Fibroblast of skin of right biceps (primary cell): ENCODE measurements at places on chromosomes 11 and 22.

DNA sequence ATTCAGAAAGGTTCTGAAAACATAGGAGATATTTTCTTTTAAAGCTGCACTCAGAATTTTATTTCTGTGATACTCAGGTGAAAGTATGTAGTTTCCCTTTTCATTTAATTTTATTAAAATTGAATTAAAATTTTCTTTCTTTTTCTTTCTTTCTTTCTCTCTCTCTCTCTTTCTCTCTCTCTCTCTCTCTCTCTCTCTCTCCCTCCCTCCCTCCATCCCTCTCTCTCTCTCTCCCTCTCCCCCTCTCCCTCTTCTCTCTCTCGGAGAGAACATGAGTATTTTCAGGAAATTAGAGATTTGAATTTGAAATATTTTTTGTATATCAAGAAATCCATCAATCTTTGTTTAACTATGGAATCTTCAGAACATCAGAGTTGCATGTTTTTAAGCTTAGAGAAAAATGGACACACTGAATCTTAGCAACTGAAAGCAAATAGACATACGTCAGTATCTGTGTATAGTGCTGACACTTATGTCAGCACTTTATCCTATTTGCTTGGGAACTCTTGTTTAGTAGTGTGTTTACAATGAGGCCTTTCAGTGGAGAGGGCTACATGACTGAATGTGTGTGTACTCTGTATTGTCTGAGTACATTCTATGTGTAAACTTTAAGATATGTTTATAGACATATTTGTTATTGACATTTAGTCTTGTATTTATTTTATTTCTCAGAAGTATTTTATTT, 44.5 kb downstream of the PDE3B start:
- no peak for DNase-seq

DNA sequence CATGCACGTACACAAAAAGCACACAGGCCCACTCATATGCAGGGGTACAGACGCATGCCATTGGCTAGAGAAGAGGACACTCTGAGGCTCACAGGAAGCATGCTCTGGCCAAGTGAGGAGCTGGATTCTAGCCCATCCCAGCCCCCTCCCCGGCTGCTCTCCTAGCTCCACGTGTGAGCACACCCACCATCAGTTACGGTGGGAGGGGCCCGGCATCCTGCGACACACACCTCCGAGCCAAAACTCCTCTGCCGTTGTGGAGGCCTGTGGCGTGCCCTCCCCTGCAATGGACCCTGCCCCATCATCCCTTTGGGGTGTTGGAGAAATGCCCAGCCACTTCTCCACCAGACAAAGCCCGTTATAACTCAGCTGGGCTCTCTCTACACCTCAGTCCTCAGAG, 15.1 kb upstream of the IGSF9B start:
- no peak for DNase-seq

DNA sequence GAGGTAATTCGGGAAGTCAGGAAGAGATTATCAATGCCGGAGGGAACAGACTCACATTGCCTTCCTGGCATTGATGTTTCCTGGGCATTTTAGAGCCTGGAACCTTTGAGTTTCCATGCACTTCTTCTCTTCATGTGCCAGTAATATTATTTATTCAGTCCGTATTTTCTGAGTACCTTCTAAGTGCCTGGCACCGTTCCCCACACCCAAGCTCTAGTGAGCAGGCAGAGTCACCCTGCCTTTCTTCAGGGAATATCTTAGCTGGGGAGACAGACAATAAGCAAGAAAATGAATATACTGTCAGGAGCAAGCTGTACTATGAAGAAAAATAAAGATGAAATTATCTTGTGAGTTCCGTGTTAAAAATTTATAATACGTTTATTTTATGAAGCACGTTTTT, 136.2 kb upstream of the SEZ6L start:
- no peak for DNase-seq

DNA sequence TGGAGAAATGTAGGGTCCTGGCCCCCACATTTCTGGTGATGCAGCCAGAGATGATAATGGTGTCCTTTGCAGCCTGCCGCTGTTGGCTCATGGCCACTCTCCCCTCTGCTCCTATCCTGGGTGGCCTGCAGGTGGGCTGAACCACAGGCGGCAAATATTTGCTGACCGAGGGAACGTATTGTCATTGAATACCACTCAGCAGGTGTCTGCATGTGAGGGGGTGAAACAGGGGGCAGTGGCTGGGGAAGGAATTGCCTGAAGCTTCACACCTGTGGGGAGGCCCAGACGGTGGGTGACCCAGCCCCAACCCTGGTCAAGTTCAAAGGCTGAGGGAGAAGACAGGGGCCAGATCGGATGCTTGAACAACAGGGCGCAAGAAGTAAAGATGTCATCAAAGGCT, 73.3 kb upstream of the WNT11 start:
- DNase-seq = no peak

DNA sequence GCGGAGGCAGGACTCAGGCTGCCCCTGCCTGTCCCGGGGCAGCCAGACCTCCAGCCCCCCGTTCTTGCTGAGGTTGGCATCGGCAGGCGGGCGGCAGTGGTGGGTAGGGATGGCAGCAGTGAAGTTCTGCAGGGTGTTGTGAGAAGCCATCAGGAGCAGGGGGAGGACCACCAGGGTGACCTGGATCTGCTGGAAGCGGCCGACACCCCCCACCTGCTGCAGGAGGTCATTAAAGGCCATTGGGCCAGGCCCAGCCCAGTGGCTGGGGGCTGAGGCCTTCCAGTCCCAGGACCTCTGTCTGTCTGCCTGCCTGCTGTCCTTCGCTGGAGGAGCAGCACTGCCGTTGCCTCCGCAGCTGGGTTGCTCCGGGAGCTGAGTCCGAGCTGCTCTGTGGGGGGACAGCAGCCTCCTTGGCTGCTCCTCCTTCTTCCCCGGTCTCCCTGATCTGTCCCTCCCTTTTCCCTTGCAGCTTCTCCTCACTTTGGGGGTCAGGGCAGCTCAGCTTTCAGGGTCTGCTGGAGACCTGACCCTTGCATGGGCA, at the start of gene SLC22A6:
SLC22A6 (minus strand) TSS at position 517 of the 541 bp plus-strand sequence; CDS start at position 240, 277 bp downstream.
- DNase-seq = no peak

- peak; percentile 74 for DNase-seq
Observed at GRCh38 chr11:128765571-128766549, 72.0 kb downstream of the FLI1 start.

DNA sequence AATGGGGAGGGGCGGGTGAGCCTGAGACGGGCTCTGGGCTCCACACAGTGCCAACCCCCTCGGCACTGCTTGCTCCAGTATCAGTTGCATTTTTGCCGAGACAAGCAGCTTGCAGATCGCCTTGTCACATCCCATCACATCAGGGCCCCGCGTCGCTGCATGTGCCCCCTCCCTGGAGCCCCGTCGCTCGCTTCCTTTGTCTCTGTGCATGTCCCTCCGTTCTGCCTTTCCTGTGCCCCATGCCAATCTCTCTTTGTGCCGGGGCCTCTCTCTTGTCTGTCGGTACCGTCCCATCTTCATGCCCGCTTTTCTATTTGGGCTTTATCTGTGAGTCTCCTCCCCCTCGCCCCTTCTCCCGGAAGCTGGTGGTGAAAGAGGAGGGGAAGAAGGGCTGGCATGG, 202.2 kb downstream of the CEP164 start:
- no peak for DNase-seq

GRCh38 chr11:34341931-34342533, 15.8 kb downstream of the ABTB2 start:
- peak; percentile 84 for DNase-seq

- peak; percentile 80 for DNase-seq
Observed at GRCh38 chr11:62427630-62428233, 8.9 kb downstream of the SCGB1A1 start.

- DNase-seq = no peak
Observed at GRCh38 chr22:30506507-30506968, 1.0 kb upstream of the SEC14L4 start.

DNA sequence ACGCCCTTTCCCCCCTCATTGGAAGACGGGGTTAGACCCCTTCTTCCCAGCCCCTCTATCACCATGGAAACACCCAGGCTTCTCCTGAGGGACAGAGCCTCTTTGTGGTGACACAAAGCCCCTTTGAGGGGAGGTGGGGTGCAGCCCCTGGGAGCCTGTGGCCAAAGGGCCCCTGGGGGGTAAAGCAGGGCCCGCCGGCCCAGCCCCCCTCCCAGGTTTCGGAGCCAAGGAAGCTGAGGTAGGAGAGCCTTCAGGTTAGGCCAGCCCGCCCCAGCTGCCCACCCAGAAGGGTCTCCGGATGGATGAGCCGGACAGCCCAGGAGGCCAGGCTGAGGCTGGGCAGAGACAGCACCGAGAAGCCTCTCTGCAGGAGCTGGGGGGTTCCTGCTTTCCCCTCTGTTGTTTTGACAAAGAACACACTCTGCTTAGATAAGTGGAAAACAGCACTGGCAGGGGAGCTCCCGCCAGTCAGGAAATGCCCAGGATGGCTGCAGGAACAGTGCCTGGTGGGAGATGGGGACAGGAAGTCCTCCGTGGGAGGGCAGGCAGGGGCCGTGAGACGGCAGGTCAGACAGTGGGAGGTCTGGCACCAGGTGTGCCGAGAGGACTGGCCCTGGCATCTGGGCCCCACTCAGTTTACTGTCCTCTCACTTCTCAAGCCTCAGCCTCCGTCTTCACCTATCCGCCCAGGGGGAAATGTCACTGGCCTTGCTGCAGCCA, 18.2 kb downstream of the ARVCF start:
- DNase-seq = no peak

DNA sequence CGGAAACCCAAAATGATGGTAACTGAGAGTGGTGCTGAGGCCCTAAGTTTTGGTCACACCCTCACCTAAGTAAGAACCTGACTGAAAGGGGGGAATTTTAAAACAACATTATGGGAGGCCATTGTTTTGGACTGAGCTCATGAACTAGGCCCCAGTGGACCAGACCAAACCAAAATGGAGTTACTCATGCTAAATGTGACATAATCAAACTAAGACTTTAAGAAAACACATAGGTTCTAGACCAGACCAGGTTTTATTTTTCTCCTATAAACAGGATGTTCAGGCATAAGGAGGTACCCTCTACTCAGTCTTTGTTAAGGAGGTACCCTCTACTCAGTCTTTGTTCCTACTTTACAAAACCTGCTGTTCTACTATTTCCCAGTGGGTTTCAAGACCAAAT, 7.4 kb upstream of the EI24 start:
- DNase-seq = no peak

- DNase-seq = no peak
Observed at GRCh38 chr11:86482692-86483091, 108.0 kb downstream of the CCDC81 start.

- peak; percentile 69 for DNase-seq
Observed at GRCh38 chr11:106493751-106494150, 416.3 kb downstream of the AASDHPPT start.

DNA sequence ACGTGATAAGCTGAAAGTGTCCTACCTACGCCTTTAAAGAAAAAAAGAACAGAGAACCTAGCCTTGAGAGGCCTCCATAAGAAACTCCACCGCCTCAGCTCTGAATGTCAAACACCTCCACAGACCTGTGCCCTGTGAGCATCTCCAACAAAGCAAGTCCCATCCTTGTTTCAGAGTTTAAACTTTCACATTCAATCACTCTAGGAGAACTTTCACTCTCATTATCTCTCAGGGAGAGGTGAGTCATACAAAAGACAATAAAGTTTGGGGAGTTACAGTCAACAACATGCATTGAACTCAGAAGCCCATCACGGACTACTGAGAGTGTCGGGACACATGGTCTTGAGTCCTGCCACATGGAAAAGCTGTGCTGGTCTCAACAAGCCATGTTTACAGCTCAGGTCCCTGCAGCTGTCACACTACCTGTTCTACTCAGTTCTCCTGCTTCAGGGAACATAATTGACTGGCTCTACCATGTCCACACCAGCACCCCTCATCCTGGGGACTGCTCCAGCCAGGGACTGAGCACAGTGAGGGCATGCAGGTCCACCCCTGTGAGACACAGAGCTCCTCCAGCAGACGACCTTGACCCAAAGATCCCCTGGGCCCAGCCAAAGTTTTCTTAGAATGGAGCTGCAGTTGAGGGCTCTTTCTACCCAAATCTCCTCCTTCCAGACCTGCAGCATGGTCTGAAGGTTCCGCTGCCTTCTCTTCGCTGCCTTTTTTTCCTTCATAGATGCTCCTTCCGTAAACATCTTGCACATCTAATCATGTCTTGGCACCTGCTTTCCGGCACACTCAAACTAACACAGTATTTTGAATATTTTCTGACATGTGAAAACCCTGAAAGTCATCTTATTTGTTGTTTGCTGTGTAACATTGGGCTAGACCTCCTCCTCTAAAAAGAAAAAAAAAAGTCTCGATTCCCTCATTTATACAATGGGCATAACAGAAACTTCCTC, 114.9 kb downstream of the ETS1 start:
- DNase-seq = peak; percentile 61

GRCh38 chr11:121540627-121541026, 87.9 kb upstream of the SORL1-AS1 start:
- DNase-seq = peak; percentile 19

DNA sequence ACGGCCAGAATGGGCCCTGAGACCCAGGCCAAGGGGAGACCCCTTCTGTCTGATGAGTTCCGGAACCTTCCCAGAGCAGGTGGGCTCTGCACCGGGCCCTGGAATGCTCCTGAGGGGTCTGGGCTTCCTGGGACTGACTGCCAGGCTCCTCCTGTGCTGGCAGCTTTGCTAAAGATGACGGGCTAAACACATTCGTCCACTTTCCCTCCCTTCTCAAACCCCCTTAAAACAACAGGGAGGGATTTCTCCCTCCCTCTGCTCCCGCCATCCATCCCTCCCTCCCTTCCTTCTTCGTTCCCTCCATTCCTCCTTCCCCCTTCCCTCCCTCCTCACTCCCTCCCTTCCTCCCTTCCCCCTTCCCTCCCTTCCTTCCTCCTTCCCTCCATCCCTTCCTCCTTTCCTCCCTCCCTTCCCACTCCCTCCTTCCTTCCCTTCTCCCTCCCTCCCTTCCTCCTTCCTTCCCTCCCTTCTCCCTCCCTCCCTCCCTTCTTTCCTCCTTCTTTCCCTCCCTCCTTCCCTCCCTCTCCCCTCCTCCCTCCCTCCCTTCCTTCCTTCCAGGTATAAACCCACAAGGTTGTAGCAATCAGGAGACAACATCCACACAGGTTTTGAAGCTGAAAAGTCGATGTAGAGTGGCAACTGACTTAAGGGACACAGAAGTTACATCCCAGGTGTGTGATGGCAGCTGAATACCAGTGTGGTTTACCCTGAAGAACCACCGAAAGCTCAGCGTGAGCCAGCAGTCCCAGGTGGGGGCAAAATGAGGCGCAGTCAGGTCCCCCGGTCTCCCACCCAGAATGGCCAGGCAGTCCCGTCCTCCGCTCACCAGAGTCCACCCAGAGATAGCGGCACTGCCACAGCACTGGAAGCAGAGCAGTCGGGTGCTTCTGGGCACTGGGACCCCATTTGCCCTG, 18.8 kb upstream of the MGAT3 start:
- DNase-seq = no peak

- DNase-seq = no peak
Observed at GRCh38 chr11:122723106-122723505, 67.6 kb downstream of the UBASH3B start.

DNA sequence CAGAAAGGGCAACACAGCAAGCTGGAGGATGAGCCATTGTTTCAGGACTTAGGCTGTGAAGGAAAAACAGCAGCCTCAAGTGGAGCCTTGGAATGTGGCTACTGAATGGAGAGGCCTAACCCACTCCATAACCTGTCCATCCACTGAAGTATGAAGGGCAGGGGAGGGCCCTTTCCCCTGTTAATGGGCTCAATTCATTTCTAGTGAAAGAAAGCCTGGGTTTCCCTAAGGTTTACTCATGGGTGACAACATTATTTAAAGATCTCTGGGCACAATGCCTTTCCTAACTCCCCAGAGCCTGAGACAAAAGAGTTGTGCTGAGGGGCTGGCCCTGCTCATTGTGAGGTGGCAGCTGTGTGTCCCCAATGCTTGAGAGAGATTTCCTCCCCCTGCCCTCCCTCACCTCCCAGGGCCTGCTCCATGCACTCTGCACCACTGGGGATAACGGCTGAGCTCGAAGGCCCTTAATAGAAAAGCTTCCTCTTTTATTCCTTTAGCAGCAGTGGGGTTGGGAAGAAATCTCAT, 83.8 kb downstream of the ME3 start:
- DNase-seq = no peak
